Foreskin melanocyte (primary cell): ENCODE measurements at places on chromosomes 12 and 14.
A peak's percentile ranks its signal among the peaks of the same experiment; 100 is the strongest.

- DNase-seq = no peak
Measured at GRCh38 chr12:66678338-66679275, at the start of gene GRIP1. Gene GRIP1, minus strand, starts transcription at chr12:66679076. Its CDS starts 172 bp downstream, at chr12:66678904.

GRCh38 chr12:56258068-56258819, at the start of gene ANKRD52:
Gene ANKRD52, minus strand, starts transcription at chr12:56258384. Its CDS starts 115 bp downstream, at chr12:56258269.
- DNase-seq = peak; percentile 63

GRCh38 chr12:12749433-12749832, 32.3 kb downstream of the CDKN1B start:
- DNase-seq = no peak

DNA sequence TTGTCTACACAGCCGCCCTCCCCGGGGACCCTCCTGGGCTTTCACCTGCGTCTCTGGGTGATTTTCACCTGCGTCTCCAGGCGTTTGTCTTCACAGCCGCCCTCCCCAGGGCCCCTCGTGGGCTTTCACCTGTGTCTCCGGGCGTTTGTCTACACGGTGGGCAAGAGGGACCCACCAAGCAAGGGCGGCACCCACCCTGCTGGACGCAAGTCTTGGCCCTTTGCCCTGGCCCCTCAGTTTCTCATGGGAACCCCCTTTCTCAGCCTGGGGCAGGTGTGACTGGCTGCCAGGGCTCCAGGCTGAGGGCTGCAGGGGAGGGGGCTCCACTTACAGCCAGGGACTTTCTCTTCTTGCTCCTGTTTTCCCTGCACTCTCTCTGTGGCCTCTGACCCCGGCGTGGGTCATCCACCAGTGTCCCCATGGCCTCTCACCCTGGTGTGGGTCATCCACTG, 68.6 kb upstream of the GALNT9 start:
- DNase-seq = no peak

GRCh38 chr12:71218616-71219015, 60.8 kb upstream of the TSPAN8 start:
- DNase-seq = no peak

DNA sequence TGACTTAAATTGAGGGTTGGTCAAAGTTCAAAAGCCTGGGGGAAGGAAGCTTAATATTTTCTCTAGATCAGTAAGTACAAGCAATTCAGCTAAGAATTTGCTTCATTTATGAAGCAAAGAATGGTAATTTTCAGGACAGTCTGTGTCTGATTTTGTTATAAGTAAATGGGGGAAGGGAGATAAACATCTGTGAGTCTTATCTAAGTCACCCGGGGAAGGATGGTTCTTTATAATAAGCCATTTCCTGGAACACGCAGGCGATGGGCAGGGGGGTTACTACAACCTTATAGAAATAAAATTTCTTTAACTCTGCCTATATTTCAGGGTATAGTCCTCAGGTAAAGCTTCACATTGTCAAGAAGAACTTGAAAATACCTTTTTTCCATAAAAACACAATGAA, 42.9 kb downstream of the HELB start:
- no peak for DNase-seq

GRCh38 chr12:51122844-51123243, 39.4 kb upstream of the CSRNP2 start:
- DNase-seq = no peak

DNA sequence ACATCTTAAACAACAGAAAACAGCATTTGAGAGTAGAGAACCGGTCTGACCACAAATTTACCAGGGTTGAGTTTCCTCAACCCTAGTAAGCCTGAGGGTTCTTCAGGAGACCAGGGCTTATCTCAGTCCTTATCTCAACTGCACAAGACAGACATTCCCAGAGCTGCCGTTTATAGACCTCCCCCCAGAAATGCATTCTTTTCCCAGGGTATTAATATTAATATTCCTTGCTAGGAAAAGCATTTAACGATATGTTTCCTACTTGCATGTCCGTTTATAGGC, 12.3 kb downstream of the TMEM117 start:
- DNase-seq = no peak

GRCh38 chr12:42758806-42759205, 169.3 kb upstream of the PRICKLE1 start:
- DNase-seq = no peak

GRCh38 chr14:75558440-75558839, 20.0 kb upstream of the FLVCR2 start:
- DNase-seq = no peak

GRCh38 chr14:65255583-65256461, 153.5 kb upstream of the MAX start:
- DNase-seq = no peak

GRCh38 chr14:29165431-29165830, 398.8 kb downstream of the FOXG1 start:
- DNase-seq = no peak

DNA sequence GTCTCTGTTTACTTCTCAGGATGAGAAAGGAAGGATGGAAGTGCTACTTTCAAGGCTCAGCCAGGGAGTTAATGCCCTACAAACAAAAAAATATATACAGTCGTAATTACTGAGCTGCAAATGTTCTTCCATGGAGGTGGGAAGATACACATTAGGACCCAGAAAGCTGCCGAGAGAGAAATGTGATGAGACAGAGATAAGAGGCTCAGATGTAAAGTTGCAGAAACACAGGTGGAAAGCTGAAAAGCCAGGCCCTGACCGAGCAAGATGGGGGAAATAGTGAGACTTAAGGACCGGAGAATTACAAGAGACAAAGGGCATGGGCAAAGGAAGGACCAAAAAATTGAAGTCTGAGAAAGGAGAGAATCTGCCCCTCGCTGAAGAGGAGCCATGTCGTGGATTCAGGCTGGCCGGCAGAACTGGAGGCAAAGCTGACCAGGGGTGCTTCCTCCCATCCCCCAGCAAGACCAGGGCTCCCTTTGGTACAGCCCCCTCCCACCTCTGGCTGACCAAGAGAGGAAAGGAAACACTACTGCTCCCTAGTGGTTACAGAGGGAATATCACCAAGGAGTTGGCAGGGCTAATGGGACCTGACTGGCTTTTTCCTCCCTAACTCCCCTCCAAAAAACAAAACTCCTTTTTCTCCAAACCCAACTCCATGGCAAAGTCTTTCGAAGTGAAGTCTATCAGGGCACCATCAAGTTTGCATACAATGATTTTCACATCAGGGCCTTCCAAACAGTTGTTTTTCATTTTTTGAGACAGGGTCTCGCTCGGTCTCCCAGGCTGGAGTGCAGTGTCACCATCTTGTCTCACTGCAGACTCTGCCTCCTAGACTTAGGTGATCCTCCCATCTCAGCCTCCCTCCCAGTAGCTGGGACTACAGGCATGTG, 12.1 kb downstream of the ZFHX2 start:
- DNase-seq = peak; percentile 30

DNA sequence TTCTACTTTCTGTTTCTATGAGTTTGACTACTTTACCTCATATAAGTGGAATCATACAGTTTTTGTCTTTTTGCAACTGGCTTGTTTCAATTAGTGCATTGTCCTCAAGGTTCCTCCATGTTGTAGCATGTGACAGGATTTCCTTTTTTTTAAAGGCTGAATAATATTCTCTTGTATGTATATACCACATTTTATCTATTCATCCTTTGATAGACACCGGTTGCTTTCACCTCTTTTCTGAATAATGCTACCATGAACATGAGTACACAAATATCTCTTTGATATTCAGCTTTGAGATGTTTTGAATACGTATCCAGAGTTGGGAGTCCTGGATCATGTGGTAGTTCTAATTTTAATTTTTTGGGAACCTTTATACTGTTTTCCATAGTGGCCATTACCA, 65.4 kb downstream of the SPATS2 start:
- peak; percentile 83 for DNase-seq

DNA sequence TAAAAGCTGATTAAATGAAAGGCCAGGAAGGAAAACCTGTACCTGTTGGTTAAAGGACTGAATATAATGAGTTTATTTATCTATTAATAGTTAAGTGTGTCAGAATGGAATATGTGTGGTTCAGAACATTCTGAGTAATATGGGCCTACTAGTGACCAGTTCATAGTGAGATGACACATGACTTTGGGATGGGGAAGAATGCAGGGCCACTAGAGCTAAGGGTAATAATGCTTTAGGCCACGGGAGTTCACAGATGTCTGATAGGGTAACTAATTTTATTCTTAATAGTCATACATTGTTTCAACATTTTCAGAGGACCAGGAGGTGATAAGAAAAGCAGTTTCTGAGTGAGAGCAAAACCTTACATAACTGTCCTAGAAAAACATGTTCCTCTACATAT, 247.8 kb upstream of the OR4E1 start:
- no peak for DNase-seq

DNA sequence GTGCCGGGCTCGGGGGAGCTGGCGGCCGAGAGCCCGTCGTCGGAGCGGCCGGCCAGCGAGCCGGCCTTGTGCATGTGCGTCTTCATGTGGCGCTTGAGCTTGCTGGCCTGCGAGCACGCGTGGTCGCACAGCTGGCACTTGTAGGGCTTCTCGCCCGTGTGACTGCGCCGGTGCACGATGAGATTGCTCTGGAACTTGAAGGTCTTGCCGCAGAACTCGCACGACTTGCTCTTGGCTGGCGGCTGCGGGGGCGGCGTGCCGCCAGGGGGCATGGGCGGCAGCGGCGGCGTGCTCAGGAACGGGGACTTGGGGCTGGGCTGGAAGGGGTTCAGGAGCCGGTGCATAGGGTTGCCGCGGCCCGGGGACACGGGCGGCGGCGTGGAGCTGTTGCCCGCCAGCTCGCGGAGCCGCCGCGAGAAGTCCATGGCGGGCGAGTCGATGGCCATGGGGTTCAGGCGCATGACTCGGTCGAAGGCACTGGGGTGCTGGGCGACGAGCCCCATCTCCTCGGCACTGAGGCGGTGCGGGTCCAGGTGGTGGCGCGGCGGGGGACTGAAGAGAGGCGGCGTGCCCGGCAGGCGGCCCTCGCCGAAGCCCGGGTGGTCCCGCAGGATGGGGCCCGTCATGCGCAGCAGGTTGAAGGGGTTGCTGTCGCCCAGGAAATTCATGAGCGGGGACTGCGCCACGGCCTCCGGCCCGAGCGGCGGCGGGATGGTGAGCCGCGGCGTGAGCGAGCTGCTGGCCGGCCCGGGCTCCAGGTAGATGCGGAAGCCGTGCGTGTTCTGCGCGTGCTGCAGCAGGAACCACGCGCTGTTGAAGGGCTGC, 96.5 kb downstream of the BCL11B start:
- no peak for DNase-seq

- DNase-seq = no peak
Measured at GRCh38 chr14:52917735-52918134, 33.1 kb downstream of the FERMT2 start.

GRCh38 chr12:80313209-80313608, 130.8 kb upstream of the PTPRQ start:
- peak; percentile 2 for DNase-seq

- no peak for DNase-seq
Measured at GRCh38 chr14:89474464-89474863, 57.4 kb upstream of the FOXN3 start.

DNA sequence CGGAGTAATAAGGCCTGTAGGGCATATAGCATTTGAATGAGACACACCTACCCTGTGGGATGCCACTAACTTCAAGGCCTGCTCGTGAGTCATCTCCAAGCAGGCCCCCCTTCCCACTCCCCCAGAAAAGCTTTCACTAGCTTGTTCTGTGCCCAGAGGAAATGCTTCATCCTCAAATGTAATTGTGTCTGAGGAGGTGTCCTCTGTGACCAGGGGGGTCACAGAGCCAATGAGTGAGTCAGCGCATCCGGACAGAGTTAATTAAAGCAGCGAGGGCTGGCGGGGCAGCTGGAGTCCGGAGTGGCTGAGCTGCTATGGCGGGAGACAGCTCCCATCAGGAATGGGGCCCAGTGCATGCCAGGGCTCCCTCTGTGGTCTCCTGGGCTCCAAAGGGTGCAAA, 27.0 kb upstream of the ESRRB start:
- DNase-seq = peak; percentile 2

GRCh38 chr12:1217191-1217949, 226.3 kb downstream of the ERC1 start:
- peak; percentile 48 for DNase-seq

- no peak for DNase-seq
Measured at GRCh38 chr14:30016002-30016401, 88.4 kb upstream of the PRKD1 start.

DNA sequence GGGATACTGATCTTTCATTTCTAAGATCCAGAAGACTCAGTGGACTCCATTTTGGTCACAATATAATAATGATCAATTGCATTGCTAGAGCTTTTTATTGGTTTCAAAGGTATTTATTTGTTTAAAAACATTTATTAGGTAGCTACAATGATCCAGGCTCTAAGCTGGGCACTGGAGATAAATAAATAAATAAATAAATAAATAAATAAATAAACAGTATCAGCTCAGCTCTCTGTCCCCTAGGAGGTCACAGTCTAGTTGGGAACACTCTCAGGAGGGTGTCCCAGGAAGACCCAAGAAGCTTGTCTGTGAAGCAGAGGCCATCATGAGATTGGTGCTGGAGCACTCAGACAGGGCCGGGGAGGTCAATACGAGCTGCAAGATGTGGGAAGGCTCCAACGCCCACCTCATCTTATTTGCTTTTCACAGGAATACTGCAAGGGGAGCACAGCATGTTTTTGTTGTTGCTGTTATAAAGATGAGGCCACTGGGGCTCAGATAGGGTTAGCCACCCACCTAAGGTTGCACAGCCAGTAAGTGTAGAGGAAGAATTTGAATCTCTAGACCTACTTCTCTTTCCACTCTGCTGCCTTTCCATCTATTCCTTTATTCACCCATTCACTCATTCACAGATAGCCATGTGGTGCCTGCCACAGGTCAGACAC, 15.5 kb downstream of the ASB2 start:
- DNase-seq = no peak

DNA sequence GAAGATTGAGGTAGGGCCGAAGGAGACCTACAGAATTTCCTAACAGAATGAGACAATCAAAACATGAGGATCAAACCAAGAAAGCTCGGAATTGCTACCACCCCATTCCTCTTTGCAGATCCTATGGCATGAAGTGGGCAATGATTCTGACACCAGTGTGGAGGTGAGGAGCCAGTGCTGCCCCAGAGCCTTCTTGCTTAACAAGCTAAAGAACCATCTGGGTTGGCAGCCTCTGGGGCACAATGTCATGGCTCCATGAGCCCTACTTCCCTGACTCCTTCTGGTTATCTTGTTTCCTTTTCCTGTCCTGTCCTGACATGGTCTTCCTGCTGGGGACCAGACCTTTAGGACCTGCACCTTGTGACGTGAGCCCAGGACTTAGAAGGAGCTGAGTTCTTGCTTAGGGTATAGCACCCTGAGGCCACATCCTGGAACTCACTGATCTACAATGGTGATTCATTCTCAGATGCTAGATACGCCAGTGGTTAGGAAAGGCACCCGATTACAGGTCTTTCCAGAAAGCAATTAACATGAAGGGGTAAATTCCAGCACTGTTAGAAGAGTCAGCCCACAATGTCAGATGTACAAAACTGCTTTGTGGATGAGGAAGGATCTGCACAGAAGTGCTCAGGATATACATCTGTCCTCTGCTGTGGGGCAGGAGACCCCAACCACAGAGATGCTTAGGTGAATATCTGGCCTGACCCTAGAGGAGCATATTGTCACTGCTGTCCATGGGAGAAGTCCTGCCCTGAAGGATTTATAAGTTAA, 324.2 kb downstream of the ZFP36L1 start:
- no peak for DNase-seq
